Stimulated activated CD8-positive, alpha-beta memory T cell treated with anti-CD3 and anti-CD28 coated beads, Interleukin-15, amount 100 ng/mL, for 1 hour (primary cell): ENCODE measurements at places on chromosomes 2 and 18.
A peak's percentile ranks its signal among the peaks of the same experiment; 100 is the strongest.

DNA sequence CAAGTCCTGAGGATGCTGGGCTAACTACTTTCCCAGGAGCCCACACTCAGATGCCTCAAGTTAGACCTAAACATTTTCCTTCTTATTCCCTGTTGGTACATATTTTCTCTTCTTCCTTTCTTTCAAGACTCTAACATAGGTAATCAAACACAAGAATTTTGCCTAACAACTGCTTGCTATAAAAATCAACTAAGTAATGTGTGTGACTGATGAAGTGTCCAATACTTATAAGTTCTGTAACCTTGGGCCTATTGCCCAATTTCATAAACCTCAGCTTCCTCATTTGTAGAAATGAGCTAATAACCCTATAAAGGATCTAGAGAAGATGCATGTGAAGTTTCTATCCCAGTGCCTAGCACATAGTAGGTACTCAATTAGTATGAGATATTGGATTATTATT lies 31.6 kb upstream of the PIK3C3 start:
- DNase-seq: no peak

DNA sequence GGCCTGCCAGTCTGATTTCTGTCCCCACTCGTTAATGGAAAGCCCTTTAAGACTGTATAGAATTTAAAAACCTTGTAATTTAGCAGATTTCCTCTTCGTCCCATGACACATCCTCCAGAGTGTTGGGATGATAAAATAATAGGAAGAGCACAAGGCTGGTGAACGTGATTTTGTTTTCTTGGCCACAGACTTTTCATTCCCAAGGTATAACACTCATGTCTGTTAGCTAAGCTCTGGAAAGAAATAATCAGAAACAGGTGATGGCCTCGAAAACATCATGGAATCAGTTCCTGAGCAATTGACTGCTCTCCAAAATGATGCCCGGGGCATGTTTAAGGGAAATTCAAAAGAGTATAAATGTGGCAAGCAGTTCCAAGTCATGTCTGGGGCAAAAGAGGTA lies 337.8 kb upstream of the TCF4 start:
- DNase-seq: no peak

DNA sequence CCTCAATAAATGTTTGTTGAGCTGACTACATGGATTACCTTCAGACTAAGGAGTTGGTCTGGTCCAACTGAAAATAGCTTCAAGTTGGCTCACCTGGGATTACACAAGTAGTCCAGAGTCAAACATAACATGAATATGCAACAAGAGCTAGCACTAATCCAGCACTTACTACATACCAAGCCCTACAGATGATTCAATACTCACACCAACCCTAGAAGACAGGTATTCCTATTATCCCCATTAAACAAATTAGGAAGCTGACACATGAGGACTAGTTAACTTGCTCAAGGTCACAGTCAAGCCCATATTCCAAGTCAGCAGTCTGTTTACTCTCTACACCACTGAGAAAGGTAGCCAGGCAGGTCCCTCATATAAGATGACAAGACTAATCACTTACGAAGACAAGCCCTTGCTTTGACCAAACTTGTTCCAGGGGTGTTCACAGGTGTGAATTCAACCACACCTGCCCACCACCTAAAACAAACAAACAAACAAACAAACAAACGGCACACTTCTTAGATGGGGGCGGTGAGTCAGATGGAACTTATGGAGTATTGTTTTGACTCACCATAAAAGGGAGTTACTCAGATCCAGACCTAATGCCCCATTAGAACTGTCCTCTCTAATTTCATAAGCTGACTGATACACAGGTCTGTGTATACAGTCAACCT lies 29.1 kb downstream of the TMEM131 start:
- DNase-seq: no peak

GRCh38 chr2:226701052-226701451 lies 98.6 kb downstream of the IRS1 start:
- no peak for DNase-seq

- DNase-seq: no peak
Observed at GRCh38 chr2:29530281-29530680, 391.1 kb downstream of the ALK start.

DNA sequence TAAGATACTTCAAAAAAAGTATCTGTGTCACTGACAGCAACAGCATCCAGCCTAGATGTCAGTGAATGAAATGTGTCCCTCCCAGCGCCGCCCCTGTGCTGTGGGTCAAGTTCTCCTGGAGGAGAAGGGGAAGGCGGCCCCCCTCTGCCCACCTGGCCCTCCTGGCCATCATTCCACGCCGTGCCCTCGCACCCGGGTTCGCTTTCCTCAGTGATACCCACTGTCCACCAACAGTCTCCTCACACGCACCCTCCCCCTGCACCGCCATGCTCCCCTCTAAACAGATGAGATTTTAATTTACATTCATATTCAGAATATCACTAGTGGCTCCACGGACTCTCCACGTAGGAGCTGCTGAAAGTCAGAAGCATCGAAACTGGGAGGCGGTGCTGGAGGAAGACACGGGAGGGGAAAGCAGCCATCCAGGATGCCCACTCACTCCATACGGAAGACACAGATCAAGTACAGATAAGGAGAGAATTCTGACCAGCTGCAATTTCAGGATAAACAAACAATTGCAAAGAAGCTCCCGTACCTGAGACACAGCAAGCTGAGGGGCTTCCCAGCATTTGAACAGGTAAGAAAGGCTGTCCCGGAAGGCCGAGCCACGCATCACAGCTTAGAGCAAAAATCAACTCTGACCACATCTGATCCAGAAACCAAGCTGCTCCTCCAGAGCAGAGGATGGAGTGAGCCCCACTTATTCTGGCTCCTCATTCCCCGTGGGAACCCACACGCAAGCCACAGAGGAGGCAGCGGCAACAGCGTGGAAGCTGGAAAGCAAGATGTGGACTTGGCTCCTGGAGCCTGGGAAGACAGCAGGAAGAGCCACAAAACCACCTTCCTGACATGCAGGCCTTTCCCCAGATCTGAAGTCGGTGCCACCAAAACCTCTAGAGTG lies 49.7 kb downstream of the PXDN start:
- no peak for DNase-seq

- no peak for DNase-seq
Observed at GRCh38 chr18:66587430-66587829, 16.5 kb downstream of the CDH19 start.

DNA sequence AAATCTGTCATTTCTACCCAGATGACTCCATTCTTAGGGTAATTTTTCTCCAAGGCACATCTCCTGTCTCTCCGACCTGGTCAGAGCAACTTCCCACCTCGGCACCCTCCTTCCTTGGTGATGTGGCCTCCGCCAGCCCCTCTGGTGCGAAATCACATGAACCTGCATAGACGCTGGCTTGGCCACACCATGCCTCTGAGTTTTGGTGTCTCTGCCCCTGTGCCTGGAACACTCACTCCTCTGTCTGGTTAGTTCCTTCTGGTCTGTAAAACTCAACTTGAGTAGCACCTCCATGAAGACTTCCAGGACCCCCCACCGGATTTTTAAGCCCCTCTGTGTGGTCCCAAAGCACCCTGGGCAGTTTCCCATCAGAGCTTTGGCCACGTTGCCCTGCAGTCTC lies 83.2 kb upstream of the OTOS start:
- no peak for DNase-seq

GRCh38 chr2:23944527-23944926 lies 4.3 kb downstream of the UBXN2A start:
- DNase-seq: no peak

GRCh38 chr2:11692966-11693521 lies 23.0 kb upstream of the NTSR2 start:
- peak; percentile 33 for DNase-seq

DNA sequence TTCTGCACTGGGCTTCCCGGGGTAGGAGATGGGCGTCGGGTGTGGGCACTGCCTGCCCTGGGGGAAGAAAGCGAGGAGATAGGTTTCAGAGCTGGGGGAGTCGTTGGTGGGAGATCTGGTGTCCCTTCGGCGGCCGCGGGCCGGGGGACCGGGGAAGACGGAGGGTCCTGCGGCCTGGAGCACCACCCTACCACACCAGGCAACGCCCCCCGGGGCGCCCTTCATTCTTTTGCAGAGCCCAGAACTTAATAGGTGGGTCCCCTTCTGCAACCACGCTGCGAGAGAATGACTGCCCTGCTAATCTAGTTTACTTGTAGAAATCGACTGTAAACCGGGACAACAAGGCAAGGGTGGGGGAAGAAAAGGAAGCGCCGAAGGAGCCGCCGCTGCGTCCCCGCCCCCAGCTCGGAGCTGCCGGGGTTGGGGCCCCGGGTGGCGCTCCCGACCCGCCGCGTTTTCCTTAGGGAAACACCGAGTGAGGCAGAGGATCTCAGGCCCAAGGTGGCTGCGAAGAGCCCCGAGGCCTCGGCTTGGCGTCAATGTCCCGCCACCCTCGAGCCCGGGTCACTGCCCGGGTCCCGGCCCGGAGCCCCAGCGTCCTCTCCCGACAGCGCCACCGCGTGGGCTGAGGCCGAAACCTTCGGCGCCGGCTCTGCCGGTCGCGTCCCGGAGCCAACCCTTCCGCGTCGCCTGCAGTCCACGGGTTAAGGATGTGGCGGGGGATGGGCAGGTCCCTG lies 5.4 kb upstream of the SATB2 start:
- DNase-seq: no peak

GRCh38 chr2:240523451-240524281 lies 34.1 kb downstream of the ANKMY1 start:
- DNase-seq: no peak

- DNase-seq: no peak
Observed at GRCh38 chr2:121263996-121264715, 20.8 kb downstream of the TFCP2L1 start.
